Activated CD8-positive, alpha-beta T cell treated with anti-CD3 and anti-CD28 coated beads, Interleukin-2, amount 10 ng/mL, durations not matched to agents 7 days and 5 days (primary cell): ENCODE measurements at places on chromosomes 2 and 18. TPM values are rescaled to one million over a fixed set of nuclear protein-coding genes. Genes with fewer than 3 reads are reported as not detected.

- H3K4me3 ChIP-seq: no peak overlapping the region
- H3K27me3 ChIP-seq: peaks cover 2% of the 10 kb centered on the region
- no peaks in the 10 kb centered on the region for H3K36me3 ChIP-seq
- H3K27ac ChIP-seq: no peak overlapping the region
Observed at GRCh38 chr2:75788902-75789301, 78.2 kb upstream of the GCFC2 start.

GAD1 gene
- 1.6 TPM for total RNA-seq

DNA sequence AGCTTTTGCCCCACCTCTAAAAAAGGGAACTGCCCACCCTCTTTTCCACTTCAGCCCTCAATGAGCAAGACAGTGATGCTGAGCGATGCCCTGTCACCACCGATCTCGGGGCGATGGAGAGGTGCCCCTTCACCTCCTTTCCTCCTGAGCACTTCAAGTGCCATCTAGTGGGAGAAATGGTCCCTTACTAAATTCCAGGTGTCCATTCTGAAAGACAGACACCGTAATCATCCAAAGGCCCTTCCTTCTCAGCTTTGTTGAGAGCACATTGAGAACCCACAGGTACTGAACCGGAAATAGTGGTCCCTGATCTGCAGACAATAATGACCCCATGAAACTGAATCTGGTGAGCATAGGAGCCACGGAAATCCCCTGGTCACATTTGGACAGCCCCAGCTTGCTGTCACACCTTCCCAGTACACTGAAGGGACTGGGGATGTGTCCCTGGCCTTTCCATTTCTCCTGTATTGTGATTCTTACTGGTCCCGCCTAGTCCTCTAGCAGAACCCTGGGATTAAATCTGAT lies 38.5 kb downstream of the KCTD18 start:
- peaks cover 40% of the 10 kb centered on the region for H3K36me3 ChIP-seq
- peak overlapping the region; percentile 47 for H3K27ac ChIP-seq
- H3K4me3 ChIP-seq: no peak overlapping the region
- peak; percentile 50 for DNase-seq
- H3K4me1 ChIP-seq: peaks cover 35% of the 10 kb centered on the region

- no peaks in the 10 kb centered on the region for H3K36me3 ChIP-seq
- H3K4me1 ChIP-seq: no peaks in the 10 kb centered on the region
Observed at GRCh38 chr2:103525756-103526155, 763.9 kb downstream of the TMEM182 start.

GRCh38 chr2:154226931-154227330 lies 355.2 kb downstream of the GALNT13 start:
- no peak overlapping the region for H3K27ac ChIP-seq
- no peak for DNase-seq
- H3K36me3 ChIP-seq: no peaks in the 10 kb centered on the region
- no peaks in the 10 kb centered on the region for H3K27me3 ChIP-seq

DNA sequence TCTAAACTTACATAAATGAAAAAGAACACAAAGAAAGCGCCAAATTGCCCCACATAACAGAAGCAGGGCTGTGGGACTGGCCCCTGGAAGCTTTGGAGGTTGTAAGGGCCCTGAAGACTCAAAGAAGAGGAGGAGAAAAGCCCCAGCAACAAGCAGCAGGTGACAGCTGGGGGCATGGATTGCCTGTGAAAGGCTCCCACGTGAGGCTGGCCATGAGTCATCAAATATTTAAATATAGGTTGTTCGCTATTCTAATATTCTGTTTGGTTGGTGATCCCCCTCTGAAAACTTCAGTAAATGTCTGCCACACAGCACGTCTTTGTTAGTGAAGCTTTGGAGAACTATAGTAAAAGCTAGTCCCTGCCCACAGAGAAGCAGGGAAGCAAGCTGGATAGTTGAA lies 132.4 kb downstream of the MREG start:
- H3K4me1 ChIP-seq: no peaks in the 10 kb centered on the region
- H3K27me3 ChIP-seq: peaks cover 13% of the 10 kb centered on the region
- H3K27ac ChIP-seq: no peak overlapping the region
- no peak overlapping the region for H3K4me3 ChIP-seq
- H3K36me3 ChIP-seq: no peaks in the 10 kb centered on the region
- DNase-seq: no peak
